ENCODE measurements at places on chromosomes 5 and 9.

DNA sequence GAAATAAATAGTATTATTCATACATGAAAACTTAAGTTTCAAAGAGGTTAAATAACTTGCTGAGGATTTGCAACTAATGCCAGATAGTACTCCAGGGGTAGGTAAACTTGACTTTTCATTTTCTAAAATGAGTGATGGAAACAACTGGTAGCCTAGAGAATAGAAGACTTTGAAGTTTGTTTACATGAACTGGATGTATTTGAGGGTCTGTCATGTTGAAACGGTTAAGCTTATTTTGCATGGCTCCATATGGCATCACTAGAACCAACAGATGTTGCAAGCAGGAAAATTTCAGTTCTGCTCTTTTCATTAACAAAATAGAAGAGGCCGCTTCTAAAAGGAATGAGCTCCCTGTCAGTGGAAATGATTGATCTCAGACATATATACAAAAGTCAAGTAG is 105.1 kb upstream of the SGCD start:
- DNase-seq, result no peak

DNA sequence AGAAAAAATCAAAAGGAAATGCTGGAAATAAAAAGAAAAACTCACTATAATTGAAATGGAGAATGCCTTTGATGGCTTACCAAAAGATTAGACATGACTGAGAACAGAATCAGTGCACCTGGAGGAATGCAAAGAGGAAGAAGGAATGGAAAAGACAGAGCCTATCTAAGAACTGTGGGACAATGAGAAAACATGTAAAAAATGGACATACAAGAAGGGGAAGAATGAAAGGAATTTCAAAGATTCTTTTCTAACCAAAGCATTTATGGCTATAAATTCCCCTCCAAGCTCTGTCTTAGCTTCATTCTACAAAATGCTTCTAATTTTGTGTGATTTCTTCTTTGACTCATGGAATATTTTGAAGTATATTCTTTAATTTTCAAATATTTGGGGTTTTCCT is 47.5 kb upstream of the CLK4 start:
- no peak for DNase-seq

DNA sequence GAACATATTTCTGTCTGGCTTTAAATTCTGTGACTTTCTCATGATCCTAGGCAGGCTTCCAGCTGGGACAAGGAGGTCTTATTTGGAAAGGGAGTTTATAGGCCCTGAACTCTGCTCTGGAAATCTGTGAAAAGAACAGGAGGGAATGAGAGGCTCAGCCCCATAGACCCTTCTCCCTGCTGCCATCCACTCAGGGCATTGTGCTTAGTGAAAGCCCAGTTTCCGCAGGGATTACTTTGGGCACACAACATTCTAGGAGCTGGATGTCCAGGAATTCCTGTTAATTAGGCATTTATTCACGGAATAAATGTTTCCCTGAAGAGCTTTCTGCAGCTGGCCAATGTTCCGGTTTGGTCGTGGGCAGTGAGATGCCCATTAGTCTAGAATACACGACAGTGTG is 32.7 kb upstream of the COL15A1 start:
- no peak for DNase-seq

- peak; percentile 52 for DNase-seq
Measured at GRCh38 chr5:17882760-17883488, 248.7 kb downstream of the TAF11L14 start.

GRCh38 chr9:90966031-90966290 is 164.3 kb downstream of the SYK start:
- DNase-seq, result no peak

- DNase-seq, result no peak
Measured at GRCh38 chr5:36790847-36791246, 85.7 kb upstream of the NIPBL start.

- no peak for DNase-seq
Measured at GRCh38 chr5:32299059-32299677, 13.6 kb downstream of the MTMR12 start.

- DNase-seq, result no peak
Measured at GRCh38 chr9:114958021-114958843, 27.8 kb upstream of the TNFSF8 start.

GRCh38 chr9:135372501-135373008 is 107.0 kb upstream of the PPP1R26 start:
- no peak for DNase-seq

GRCh38 chr9:6977761-6978160 is 220.0 kb downstream of the KDM4C start:
- no peak for DNase-seq

GRCh38 chr9:136669791-136670464 is 7.2 kb downstream of the EGFL7 start:
- no peak for DNase-seq

GRCh38 chr9:126916909-126917308 is 2.3 kb downstream of the RALGPS1 start:
- DNase-seq, result peak; percentile 28

GRCh38 chr9:100317706-100318105 is 35.0 kb downstream of the TEX10 start:
- no peak for DNase-seq

DNA sequence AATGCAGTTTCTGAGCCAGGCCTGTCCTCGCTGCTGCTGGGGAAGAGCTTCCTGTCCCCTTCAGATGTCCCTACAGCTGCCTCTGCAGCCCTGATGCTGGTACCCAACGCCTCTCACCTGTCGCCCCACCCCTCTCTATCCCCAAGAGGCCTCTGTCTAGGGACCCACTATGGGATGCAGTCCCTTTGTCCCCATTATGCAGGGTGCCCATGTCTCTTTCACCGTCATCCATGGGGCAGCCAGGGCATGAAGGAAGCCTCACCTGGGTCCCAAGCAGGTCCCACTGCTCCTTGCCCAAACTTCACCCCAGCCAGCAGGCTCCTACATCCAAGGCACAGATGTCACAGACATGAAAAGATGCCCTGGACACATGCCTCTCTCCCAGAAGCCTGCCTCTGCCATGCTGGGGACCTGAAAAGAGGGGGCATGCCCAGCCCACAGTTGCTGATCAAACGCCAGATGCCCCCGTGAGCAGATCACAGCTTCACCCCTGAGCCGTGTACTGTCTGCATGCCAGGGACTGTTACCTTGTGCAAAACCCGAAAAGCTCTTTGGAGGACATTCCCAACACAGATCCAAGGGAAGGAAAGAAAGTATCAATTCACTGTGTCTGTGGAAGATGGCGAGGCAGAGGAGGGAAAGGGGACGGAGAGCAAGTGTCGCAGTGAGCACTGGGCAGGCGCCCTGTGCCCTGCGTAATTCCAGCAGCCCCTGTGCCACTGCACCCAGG is 81.0 kb downstream of the ADAMTS2 start:
- no peak for DNase-seq

GRCh38 chr5:23631302-23632045 is 124.1 kb downstream of the PRDM9 start:
- DNase-seq, result no peak

DNA sequence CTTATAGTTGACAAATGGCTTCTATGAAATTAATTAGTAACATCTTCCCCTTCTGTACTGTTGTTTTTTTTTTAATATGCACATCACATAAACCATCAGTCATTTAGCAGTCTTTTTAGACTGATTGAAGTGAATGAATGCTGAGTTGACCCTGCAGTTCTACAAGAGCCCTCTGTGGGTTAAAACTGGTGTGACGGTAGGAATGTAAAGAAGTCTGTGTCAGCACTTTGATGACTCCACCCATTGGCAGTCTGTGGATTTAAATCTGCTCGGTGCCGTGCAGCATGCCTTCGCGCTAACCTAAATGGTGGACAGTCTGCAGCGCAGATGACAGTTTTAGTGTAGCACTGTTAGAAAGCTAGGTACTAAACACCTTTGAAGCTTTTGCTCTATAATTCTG is 3.1 kb downstream of the GTF3C4 start:
- DNase-seq, result peak; percentile 77

- peak; percentile 70 for DNase-seq
Measured at GRCh38 chr5:132506094-132506692, 15.6 kb upstream of the IRF1 start.

DNA sequence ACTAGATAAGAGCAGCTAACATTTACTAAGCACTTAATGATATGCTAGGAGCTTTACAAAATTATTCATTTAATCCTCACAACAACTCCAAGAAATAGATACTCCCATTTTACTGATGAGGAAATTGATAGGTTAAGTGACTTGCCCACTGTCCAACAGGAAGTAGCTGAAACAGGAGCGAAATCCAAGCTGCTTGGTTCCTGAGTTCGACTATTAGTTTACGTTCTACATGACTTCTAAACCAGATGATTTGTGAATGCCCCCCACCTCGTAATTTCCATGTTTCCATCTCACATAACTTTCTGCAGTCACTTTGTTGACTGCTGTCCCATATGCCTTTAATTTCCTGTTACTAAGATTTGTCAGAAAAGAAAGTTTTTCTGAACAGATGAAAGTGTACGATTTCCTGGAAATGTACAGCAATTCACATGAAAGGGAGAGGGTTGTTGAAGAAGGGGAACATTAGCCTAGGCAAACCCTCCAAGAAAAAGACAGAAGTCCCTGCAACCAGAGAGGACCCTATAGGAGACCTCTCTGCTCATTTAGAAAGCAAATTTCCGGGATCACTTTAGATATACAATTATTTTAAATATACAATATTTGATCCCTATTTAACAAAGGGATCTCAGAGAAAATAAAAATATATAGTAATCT is 279.1 kb upstream of the EFNA5 start:
- DNase-seq, result no peak

DNA sequence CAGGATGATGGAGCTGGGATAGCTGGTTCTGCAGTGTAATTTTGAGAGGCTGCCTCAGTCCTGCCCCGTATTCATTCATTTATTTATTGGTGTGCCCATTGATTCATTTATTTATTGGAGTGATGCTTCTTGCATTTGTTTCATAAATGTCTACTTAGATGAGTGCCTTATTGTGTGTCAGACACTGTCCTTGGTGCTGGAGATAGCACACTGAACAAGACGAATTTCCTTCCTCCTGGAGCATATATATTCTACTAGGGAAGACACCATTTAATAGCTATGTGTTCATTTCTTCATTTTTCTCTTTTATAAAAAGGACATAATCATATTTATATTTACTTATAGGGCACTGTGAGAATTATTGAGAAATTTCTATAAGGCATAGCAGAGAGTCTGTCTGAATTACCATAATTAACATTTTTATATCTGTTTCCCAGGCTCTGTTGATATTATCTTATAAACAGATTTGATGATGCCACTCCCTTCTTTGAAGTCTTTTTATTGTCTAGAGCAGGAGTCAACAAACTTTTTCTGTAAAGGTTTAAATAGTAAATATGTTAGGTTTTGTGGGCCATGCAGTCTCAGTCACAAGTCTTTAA is 433.9 kb upstream of the ZNF608 start:
- DNase-seq, result no peak

GRCh38 chr5:15168358-15168757 is 296.8 kb upstream of the ANKH start:
- DNase-seq, result no peak

DNA sequence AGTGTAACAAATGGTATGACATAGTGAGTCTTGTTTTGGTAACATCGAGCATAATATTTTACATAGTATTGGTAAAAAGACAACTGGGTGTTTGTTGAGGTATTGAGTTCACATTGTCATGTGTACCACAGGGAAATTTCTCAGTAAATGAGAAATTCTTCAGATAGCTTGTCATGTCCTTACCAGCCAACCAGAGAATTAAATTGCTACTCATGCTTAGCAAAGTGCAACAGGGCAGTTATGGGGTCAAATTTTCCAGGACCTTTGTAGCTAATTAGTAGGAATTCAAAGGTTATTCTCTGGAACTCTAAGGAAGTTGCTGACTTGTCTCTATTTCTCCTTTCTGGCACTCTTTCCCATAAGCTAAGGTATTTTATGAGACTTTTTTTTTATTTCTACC is 595.7 kb downstream of the EFNA5 start:
- DNase-seq, result no peak

GRCh38 chr5:139246394-139246793 is 47.1 kb upstream of the MATR3 start:
- DNase-seq, result peak; percentile 77

DNA sequence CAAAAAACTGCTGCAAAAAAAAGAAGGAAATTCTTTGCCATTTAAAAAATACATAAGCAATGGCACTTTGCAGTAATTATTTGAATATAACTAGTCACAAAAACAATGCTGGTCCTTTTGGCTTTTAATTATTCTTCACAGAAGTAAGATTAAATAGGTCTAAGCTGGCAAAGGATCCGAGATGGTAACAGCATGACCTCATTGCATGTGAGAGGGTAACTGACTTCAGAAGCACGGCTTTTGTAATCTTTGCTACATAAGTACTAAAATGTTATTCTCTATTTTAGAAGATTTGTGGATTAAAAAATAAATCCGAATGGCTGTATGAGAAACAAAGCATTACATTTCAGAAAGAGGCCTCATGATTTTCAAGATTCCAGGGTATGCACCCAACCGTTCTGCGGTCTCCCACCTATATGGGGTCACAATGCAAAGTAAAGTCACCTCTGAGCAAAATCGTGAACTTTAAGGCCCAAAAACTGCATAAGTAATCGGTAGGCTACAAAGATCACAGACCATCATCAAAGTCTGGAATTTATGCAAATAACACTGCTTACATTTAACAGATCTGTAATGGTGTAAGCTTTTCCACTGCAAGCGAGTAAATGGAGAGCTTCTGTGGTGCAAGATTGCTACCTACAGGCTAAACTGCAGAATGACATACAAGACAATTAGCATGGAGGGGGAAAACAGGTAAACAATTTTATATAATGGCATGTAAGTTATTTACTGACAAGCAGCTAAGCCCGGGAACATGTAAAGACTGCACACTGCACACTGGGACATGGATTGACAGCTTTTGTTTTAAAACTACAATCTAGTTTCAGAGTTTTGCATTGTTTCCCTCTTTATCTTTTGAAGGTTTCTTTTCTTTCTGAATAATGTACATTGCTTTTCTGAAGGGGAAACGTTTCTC is 231.6 kb downstream of the SLF1 start:
- DNase-seq, result peak; percentile 53

DNA sequence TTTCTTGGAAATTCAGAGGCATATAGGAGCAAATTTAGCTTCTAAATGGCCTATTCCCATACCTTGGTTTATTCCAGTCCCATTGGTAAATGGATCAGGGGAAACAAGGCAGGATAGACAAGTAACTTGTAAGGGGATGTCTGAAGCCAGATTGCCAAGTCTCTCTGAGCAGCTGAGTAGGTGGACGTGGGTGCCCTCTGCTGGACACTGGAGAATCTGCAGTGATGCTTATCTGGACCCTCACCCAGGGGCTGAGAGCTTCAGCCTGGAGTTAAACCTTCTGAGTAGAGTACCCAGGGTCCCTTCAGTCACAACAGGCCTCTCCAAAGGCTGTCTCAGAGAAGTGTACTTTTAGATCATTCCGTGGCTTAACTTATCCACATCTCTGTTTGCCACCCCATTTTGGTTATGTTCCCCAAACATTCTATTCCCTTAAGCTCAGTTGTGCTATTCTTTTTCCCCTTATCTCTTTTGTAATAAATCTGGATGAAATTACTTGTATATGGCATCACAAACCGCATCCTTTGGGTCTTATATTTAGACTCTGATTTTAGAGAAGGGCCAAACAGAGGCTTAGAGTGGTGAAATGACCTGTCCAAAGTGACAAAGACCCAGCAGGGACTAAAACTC is 218.3 kb upstream of the GLRA1 start:
- peak; percentile 65 for DNase-seq
